ENCODE measurements at places on chromosomes 3 and 15. TPM values are rescaled to one million over a fixed set of nuclear protein-coding genes. Genes with fewer than 3 reads are reported as not detected.

Gene ZBED2
- polyA plus RNA-seq = not detected

Gene CSTA
- polyA plus RNA-seq = 0.65 TPM

Gene PLOD2
- polyA plus RNA-seq = 18.1 TPM

Gene GOLGA8T
- 0.33 TPM for polyA plus RNA-seq

Gene GPR149
- polyA plus RNA-seq = 0.14 TPM

Gene MCF2L2
- polyA plus RNA-seq = 0.18 TPM

Gene LRRFIP2
- polyA plus RNA-seq = 31.5 TPM

DNA sequence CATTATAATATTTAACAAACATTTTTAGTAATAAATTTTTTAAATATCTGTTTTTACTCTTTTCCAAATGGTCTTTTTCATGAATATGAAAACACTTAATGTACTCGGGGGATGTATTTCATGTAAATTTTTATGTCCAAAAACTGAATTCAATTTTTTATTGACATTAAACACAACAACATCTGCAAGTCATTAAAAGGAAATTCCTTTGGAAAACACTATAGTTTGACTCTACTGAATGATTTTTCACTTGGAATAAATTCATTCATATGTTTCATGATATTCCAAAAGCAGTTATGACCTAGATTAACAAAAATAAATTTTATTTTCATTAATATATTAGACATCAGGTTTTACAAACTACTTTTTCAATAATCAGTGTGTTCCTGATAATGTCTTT lies 239.8 kb upstream of the AGTR1 start:
- DNase-seq = peak; percentile 80

DNA sequence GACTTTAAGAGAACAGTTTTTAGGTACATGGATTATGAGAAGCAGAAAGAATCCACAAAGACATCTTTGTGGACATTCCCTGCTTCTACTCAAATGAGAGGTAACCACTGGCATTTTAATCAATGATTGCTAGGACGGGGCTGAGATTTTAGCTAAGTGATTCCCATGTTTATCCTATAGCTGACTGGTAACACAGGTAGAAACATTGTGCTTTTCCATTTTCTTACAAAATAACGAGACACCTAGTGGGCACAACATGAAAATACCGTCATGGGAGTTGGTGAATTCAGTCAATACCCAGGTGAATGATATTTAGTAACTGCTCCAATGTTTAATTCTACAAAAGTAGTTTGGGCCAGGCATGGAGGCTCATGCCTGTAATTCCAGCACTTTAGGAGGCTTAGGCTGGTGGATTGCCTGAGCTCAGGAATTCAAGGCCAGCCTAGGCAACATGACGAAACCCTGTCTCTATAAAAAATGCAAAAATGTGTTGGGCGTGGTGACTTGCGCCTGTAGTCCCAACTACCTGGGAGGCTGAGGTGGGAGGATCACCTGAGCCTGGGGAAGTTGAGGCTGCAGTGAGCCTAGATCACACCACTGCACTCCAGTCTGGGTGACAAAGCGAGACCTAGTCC lies 37.2 kb upstream of the DENND4A start:
- DNase-seq = no peak

DNA sequence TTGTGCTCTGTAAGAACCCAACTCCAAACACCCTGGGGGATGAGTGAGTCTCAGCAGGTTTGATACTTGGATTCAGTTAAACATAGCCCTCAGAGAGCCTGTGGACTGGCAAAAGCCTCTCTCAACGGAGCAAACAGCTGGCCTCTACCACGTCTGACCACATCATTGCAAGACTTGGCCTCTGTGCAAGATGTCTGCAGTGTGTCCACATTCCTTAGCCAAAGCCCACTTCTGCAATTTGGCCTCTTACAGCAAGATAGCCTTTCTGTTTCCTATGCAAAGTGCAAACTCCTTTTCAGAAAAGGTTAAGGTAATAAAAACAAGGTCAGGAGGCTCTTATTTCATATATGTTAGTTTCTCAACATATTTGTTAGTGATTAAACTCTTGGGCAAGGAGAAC lies 27.9 kb downstream of the FBN1 start:
- peak; percentile 60 for DNase-seq

- no peak for DNase-seq
These were observed 188.5 kb downstream of the GHSR start for GRCh38 chr3:172259726-172260248.

- DNase-seq = no peak
These were observed 1251.1 kb downstream of the ZPLD1 start for GRCh38 chr3:103685939-103686338.

- no peak for DNase-seq
These were observed 50.7 kb upstream of the SLC2A2 start for GRCh38 chr3:171077261-171077660.

- DNase-seq = no peak
These were observed 5.7 kb downstream of the ATP13A3 start for GRCh38 chr3:194481103-194481502.

- DNase-seq = no peak
These were observed 8.5 kb downstream of the SNRPA1 start for GRCh38 chr15:101286471-101287114.

DNA sequence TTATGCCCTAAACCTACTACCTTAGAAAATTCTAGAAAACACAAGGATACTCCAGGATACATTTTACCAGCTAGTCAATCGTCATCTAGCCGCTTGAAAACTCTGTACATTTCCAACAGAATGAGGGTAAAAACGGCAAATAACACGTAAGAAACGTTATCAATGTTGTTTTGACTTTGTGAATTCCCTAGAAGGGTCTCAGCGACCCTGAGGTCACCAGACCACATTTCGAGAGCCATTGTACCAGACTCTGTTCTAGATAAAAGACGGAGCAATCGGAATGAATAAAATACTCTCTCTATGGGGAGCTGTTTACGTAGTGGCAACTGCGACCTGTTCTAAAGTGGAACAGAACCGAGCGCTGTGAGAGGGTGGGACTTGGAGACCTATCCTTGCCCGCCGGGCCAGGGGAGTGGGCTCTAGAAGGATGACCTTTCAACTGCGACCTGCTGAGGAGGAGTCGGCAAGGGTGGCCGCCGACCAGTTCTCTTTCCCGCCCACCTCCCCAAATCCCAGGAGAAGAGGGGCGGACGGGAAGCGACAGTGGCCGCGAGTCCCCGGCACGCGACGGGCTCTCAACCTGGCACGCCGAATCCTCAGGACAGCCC lies 778 bp upstream of the AP4E1 start:
- DNase-seq = peak; percentile 70

DNA sequence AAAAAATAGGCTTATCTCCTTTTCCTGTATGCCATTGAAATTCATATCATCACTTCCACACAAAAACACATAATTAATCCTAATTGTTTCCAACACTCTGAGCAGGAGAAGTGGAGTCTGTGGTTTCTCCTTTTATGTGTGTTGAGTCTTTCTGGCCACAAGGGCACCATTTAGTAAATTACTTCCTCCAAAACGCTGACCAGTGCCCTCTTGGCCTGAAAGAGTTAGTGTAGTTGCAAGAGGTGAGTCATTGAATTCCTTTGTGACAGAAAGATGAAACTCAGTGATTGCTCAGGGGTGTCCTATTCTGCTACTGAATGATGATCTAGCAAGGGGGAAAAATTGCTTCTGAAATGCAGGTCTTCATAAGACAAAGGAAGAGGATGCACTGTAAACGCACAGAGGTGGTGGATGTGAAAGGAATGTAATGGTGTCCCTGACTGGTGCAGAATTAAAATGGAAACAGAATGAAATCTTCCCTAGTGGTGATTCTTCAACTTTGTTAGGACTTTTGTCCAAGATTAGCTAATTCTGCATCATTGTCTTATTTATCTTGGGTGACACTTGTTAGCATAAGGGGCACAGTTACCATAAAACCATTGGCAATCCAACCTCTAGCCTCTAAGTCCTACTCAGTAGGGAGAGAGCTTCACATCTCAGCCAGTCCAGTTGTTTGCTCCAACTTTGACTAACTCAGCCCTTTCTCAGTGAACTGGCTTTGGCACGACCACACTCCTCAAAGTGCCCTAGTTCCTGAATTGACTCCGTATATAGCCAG lies 208.4 kb upstream of the NANOGP8 start:
- no peak for DNase-seq

- no peak for DNase-seq
These were observed 251.5 kb downstream of the KCNH8 start for GRCh38 chr3:19399836-19400235.

GRCh38 chr3:66038726-66039589 lies at the start of gene MAGI1:
TSS of gene MAGI1 (minus strand) at chr3:66038918. CDS start at chr3:66038308, 610 bp downstream.
- DNase-seq = peak; percentile 98

- no peak for DNase-seq
These were observed 106.6 kb downstream of the FBN1 start for GRCh38 chr15:48538941-48539340.

- DNase-seq = no peak
These were observed 111.4 kb downstream of the MEIS2 start for GRCh38 chr15:36988947-36989346.

GRCh38 chr15:97903971-97904572 lies 56.4 kb upstream of the ARRDC4 start:
- peak; percentile 79 for DNase-seq

- DNase-seq = peak; percentile 5
These were observed 35.5 kb downstream of the NECTIN3 start for GRCh38 chr3:111106993-111107661.
